ENCODE measurements at places on chromosomes 4 and X. TPM values are rescaled to one million over a fixed set of nuclear protein-coding genes. Genes with fewer than 3 reads are reported as not detected.

CENPU gene
- total RNA-seq = 2.2 TPM

FAM241A gene
- 4.3 TPM for total RNA-seq

TRPC3 gene
- total RNA-seq = 0.88 TPM

TCEAL6 gene
- total RNA-seq = 2.6 TPM

SRPK3 gene
- 1.5 TPM for total RNA-seq

DGKK gene
- not detected for total RNA-seq

PABPC1L2B gene
- total RNA-seq = not detected

- peak; percentile 22 for DNase-seq
Measured at GRCh38 chr4:42655921-42656678, 805 bp downstream of the ATP8A1 start.

- no peak for DNase-seq
Measured at GRCh38 chr4:163922302-163922701, 427.8 kb downstream of the TMA16 start.

DNA sequence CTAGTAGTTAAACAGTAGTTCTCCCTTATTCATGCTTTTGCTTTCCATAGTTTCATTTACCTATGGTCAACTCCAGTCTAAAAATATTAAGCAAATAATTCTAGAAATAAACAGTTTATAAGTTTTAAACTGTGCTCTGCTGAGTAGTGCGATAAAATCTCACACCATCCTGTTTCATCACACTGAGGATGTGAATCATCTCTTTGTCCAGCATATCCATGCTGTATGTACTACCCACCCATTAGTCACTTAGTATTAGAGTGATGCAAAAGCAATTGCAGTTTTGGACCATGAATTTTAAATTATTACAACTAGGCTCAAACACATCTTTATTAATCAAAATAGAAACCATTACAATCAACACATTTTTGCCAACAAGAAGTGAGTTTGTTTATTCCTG is 187.4 kb downstream of the TEX13C start:
- no peak for DNase-seq

- DNase-seq = no peak
Measured at GRCh38 chrX:11287505-11287904, 5.7 kb upstream of the AMELX start.

DNA sequence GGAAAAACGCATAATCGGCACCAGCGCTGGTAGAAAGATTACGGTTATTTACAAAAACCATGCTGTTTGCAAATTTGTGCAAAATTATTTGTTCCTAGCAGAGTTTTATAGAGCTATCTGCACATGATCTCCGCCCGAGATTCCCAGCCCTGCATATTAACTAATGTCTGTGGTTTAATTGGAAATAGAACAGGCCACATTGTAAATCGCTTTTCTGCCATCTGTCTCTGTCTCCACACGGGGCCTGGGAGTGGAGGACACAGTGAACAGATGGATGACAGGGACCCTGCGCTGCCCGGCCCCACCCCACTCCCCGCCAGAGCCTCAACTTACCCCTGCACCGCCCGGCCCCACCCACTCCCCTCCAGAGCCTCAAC is 126.9 kb downstream of the FAM53A start:
- DNase-seq = no peak

DNA sequence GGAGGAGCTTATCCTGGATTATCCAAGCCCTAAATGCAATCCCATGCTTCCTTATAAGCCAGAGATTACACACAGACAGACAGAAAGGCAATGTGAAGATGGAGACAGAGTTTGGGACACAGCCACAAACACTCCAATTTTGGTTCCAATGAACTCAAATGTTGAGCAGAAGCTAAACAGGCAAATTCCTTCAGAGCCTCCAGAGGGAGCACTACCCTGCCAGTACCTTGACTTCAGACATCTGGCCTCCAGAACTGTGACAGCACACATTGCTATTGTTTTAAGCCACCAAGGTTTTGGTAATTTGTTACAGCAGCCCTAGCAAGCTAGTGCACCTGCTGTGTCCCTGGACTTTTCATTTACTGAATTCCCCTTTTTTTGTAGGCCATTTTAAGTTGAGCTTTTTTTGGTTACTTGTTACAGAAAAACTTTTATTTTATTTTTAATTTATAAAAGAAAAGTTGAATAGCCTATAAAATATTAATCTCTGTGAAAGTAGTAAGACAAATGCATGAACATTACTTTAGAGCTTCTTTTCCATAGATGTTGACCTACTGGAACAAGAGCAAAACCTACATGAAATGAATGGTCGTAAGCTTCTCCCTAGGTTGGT is 33.4 kb upstream of the SRD5A3 start:
- DNase-seq = no peak

- no peak for DNase-seq
Measured at GRCh38 chrX:25599061-25599460, 539.1 kb upstream of the MAGEB18 start.

- no peak for DNase-seq
Measured at GRCh38 chrX:150199181-150199580, 163.9 kb upstream of the MAMLD1 start.

DNA sequence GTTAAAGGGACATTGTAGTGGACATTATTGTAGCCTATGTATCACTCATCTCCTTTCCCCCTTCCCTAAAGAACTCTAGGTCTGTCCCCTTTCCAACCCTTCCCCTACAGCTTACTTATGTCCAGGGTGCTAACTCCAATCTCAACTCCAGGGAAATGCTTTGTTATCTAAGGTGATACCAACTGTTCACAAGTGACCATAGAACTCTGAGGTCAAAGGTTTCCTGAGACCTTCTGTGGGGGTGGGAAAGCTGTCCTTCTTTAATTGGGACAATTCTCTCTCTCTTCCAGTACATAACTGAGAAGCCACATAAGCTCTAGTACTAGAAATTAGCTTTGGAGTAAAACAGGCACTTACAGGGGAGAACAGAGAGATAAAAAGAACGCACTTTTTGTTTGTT is 212.4 kb downstream of the NR3C2 start:
- DNase-seq = no peak

GRCh38 chr4:108247387-108248049 is 78.8 kb upstream of the LEF1 start:
- DNase-seq = no peak

DNA sequence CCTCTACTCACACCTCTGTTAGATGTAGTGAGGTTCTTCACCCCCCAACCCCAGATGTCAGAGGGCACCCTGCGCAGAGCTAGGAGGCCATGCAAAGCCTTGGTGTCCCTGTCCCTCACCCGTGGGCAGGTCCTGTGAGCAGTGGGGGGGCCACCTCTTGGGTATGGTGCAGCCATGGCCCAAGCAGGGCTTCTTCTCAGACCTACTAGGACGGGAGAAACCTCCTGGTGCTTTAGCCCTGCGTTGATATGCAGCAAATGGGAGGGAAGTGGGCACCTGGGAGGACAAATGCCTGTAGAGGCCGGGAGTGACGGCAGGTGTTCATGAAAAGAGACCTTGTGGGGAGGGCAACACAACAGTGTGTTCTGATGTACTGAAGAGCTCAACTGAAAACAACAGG is 38.5 kb upstream of the MSANTD1 start:
- DNase-seq = no peak

GRCh38 chrX:7987160-7988012 is 60.2 kb upstream of the PNPLA4 start:
- DNase-seq = no peak

- no peak for DNase-seq
Measured at GRCh38 chrX:129984111-129984958, 1.9 kb downstream of the BCORL1 start.

DNA sequence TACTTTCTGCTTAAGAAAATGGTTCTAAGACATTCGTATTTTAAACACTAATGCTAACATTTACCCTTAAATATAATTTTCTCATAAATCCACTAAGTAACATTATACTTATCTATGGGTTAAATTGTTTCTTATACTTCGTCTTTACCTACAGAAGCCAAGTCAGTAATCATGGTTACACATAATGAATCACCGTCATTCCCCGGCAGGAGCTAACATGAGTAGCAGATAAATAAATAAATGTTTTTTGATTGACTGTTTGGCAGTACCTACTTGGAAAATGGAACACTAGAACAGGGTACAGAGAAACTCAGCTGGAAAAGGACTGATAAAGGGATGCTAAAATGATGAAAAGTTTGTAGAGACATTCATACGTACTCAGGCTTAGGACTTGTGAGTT is 430.4 kb downstream of the ACTRT1 start:
- DNase-seq = no peak

DNA sequence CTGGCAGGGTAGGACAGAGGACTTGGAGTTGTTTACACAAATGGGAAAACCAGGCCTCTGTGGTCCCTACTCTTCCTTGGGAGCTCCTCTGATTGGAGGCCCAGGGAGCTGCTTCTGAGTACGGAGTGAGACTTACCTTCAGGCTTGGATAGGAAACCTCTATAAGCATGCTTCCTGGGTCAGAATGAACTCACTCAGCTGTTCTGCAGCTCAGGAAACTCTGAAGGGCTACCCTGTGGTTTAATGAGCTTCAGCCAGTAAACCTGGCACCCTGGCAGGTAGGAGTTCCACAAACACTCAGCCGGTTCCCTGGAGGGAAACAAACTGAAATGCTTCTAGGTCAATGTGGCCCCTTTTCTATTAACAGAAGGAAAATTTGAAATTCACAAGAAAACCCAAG is 51.0 kb upstream of the TFDP3 start:
- DNase-seq = no peak

- DNase-seq = no peak
Measured at GRCh38 chrX:17470136-17470535, 95.1 kb downstream of the NHS start.

GRCh38 chr4:135533053-135533452 is 1331.5 kb upstream of the PABPC4L start:
- no peak for DNase-seq

DNA sequence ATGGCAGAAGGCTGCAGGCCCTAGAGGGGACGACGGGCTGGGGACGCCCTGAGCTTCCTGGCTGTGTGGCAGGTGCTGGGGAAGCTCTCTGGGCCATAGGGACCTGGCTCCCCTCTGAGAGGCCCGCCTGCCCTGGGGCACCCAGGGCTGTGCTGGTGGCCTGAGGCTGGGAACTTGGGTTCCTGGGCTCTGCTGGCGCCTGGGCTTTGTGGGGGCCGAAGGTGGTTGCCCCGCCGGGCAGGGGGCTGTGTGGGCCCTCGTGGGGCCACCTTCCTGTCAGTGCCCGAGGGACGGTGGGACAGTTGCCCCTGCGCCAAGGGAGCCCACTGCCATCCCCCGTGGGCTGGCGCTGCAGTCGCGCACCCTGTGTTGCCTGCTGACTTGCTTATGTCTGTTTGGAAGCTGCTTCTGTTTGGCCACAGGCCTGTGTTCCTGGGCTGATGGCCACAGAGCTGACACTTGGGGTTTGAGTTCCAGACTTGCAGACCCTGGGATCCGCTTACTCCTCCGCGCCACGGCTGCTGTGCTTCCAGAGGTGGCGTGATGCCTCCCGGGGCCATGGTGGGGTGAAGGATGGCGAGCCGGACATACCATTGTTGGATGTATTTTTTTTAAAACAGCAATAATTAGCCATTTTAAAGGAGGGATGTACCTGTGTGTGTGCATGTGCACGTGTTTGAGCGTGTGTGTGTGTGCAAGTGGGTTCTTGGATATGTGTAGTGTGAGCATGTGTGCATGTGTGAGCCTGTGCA is 8.5 kb downstream of the NAT8L start:
- DNase-seq = no peak

DNA sequence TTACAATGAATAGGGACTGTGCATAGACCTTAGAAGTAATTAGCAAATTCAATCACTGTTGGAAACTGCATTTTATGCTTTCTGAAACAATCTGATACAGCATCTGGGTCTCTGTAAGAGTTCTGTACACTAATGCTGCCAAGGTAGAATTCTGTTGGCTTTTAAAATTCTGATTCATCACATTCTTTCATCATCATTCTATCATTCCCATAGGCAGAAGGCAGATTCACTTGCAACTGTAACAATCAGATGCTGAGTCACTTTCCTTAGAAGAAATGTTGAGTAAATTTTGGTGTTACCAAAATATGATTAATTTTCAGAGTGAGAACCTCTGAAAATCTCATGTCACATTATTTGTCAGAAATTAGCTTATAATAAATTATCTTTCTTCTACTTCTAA is 267.2 kb downstream of the MAPK10 start:
- no peak for DNase-seq

- DNase-seq = no peak
Measured at GRCh38 chr4:87219632-87220093, 755 bp downstream of the KLHL8 start.

DNA sequence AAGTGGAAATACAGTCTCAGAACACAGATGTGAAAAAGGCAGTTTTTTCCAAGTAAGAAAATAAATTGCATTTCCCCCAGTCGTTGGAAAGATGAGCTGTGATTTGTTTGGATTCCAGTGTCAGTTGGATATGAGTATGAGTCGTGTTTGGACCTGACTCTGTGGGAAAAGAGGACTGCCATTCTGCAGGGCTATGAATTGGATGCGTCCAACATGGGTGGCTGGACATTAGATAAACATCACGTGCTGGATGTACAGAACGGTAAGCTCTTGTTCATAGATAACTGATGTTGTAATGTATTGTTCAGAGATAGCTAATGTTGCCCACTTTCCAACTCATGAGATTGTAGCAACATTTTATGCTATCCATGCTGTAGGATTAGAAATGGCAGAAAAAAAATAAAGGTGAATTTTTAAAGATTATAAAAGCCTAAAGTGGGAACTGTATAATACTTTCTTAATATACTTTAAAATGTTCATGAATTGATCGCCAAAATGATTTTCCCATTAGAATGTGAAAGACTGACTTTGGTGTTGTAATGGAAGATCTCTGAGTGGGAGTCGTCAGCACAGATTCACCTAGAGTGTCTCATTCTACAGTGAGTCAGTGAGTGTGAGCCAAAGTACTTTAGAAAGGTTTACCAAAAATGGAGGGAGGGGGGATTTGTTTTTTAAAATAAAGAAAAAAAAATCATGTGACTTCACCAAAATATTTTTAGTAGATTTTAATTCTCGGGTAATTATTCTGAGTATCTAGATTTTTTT is 178.7 kb downstream of the DCTD start:
- no peak for DNase-seq

DNA sequence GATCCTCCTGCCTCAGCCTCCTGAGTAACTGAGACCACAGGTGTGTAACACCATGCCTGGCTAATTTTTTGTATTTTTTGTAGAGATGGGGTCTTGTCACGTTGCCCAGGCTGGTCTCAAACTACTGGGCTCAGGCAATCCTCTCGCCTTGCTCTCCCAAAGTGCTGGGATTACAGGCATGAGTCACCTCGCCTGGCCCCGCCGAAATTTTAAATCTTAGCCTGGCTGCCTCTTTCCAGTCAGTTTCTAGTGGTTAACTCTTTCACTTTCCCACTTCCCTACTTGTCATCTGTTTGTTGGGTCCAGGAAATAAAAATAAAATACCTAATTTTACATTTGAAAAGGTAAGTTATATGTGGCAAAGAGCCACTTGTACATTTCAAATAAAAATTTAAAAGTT is 62.4 kb downstream of the TMEM165 start:
- no peak for DNase-seq

GRCh38 chr4:141356963-141357335 is 136.3 kb downstream of the ZNF330 start:
- no peak for DNase-seq

GRCh38 chr4:177480795-177481194 is 38.6 kb upstream of the AGA start:
- no peak for DNase-seq

DNA sequence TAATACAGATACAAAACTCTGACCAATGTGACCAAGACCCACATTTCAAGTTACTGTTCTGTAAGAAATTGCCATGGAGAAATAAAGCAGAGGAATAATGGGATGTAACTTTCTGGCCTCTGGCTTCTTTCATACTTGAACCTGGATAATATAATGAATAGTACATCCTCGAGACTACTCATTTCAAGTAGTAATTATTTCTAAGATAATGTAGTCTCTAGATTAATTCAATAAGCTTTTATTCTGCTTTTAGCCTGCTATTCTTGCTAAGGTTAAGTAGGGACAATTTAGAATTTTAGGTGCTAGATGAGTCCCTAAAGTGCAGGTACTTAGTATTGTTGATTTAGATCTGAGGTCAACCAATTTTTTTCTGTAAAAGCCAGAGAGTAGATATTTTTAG is 178.7 kb upstream of the IL15 start:
- DNase-seq = no peak
